ENCODE measurements at places on chromosomes 6 and 20.

DNA sequence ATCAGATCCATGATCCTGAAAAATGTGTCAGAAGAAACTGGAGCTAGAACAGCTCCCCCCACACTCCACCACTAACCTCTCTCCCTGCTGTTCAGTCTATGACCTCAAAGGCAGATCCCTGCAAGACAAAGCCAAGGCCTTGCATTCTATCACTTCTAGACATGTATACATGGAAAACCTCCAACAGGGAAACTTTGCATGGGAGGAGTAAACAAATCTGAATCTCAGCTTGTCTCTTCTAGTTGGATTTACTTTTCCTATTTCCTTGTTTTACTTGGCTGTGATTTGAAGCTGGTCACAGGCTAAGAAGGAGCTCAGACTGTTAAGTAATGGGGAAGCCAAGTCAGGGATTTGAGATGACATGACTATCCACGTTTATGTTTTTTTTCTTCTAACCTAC lies 456.8 kb upstream of the CHD6 start:
- no peak for DNase-seq

GRCh38 chr6:110629153-110629552 lies 152.7 kb upstream of the SLC22A16 start:
- no peak for DNase-seq

DNA sequence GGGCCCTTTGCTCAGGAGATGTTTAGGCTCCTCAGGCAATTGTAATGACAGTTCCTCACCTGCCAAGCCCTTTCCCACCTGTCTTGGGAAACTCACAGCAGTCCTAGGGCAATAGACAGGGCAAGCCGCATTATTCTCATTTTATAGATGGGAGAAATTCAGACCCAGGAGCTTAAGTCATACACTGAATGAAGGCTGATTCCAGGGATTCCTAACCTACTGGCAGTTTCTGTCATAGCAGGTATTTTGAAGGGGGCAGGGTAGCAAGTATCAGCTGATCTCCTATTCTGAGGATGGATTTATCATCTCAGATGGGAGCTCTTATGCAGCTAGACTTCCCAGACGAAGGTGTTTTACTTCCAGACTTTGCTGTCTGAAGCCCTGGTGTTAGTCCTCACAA lies 61.4 kb upstream of the MYL9 start:
- no peak for DNase-seq

GRCh38 chr6:28081486-28081751 lies 1.1 kb downstream of the ZNF165 start:
- DNase-seq, result peak; percentile 29

- DNase-seq, result no peak
Measured at GRCh38 chr6:87667032-87667431, 35.0 kb downstream of the AKIRIN2 start.

GRCh38 chr6:324729-325125 lies 32.4 kb downstream of the DUSP22 start:
- no peak for DNase-seq

- DNase-seq, result peak; percentile 48
Measured at GRCh38 chr6:169589293-169589692, 112.5 kb downstream of the WDR27 start.

DNA sequence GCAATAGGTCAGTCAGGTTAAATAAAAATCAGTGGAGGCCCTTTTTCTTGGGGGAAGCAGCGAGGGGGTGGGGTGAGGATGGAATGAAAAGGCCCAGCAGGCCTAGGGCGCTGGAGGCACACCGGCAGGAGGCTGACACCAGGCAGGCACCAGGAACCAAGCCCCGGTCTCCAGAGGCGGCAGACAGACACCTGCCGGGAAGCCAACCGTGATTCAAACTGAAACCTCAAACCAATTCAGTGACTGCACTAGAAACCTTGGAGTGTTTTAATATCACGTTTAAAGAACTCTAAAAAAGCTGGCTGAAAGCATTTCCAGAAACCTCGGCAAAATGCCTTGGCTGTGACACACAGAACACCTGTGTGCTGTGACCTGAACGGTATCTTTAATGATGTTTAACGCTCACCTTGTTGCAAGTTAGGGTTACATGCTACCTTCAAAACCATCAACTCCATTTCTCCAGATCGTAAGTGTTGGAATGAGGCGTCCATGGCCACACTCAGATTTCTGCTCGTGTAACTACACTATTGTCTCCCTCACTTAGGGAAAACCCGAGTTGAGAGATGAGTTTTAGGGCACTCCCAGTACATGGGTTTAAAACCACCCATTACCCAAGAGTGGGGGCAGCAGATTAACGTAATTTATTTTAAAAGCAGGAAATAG lies 27.2 kb downstream of the DIDO1 start:
- DNase-seq, result no peak

- no peak for DNase-seq
Measured at GRCh38 chr20:53202777-53203176, 230.6 kb downstream of the TSHZ2 start.

DNA sequence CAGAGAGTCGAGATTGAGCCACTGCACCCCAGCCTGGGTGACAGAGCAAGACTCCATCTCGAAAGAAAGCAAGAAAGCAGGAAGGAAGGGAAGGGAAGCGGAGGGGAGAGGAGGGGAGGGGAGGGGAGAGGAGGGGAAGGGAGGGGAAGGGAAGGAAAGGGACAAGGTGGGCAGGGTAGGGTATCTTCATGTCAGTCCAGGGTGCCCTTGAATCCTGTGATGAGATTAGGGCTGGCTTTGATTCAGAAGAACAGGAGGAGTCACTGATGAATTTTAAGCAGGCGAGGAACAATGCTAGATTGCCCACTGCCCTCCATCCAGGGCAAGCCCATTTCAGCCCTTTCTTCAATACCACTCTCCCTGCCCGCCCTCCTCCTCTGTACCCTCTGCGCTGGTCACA lies 35.0 kb upstream of the EPB41L1 start:
- DNase-seq, result no peak

- DNase-seq, result no peak
Measured at GRCh38 chr20:4509825-4510522, 211.7 kb upstream of the PRND start.

DNA sequence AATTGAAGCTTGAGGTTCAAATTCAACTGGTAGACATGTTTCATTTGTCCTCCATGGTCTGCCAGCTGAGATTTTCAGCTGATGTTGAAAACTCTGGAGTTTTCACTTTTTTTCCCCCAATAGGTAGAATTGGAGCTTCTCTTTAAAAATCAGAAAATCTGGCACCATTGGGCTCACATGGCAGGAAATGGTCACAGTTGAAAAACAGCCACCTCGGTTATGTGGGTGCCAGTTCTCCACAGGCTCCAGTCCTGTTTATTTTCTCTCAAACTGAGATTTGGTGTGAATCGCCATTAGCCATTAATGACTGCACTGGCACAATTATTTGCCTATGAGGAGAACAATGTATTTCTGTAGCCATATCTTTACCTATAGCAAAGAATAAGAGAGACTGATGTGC lies 171.4 kb upstream of the TFAP2D start:
- DNase-seq, result no peak

- peak; percentile 30 for DNase-seq
Measured at GRCh38 chr6:142900227-142900971, 44.6 kb downstream of the HIVEP2 start.

GRCh38 chr6:138161338-138162110 lies at the start of gene ARFGEF3:
ARFGEF3 (plus strand) TSS chr6:138161939; CDS start chr6:138162087, 148 bp downstream.
- DNase-seq, result peak; percentile 11

GRCh38 chr6:131724114-131724513 lies 13.3 kb upstream of the CTAGE9 start:
- DNase-seq, result no peak

Data from CD8-positive, alpha-beta memory T cell (primary cell).